ENCODE measurements at places on chromosomes 2 and 18. TPM values are rescaled to one million over a fixed set of nuclear protein-coding genes. Genes with fewer than 3 reads are reported as not detected.

WNT10A gene
- under 0.01 TPM for total RNA-seq

ERFE gene
- 3.2 TPM for total RNA-seq

DNA sequence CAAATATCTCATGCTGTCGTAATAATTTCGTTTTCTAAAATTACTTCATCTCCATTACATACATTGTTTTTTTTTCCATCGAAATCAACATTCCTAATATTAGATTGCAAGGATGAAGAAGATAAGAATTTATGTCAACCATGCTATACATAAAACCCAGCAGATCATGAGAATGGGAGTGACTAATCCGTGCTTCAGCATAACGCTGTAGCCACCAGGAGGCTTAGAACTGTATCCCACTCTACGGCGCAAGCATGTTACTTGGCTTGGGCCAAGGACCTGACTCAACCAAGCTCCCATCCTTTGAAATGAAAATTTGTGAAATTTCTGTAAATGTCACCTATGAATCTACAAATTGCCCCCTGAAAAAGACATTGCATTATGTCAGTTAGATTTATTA lies 392.5 kb downstream of the FIGN start:
- no peak for DNase-seq

DNA sequence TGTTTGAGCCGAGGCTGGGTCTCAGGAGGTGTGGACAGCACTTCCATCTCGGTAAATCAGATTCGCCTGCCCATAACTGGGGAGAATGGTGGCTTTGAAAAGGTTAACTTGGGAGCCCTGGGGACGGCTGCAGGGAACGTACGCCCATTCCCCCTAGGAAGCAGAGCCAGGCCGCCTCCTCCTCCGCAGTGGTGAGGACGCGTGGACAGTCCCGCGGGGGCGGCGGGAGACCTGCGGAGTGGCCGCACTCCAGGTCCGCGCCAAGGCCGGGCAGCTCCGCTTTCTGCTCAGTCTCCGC lies 845 bp upstream of the MYCN start:
- peak; percentile 11 for DNase-seq

Measured in mammary epithelial cell (primary cell).